ENCODE measurements at places on chromosomes 13 and 19.
A peak's percentile ranks its signal among the peaks of the same experiment; 100 is the strongest.

GRCh38 chr13:32877491-32877890, 138.7 kb upstream of the KL start:
- no peak for DNase-seq

GRCh38 chr19:11421371-11422098, 2.4 kb upstream of the RGL3 start:
- DNase-seq: peak; percentile 70

DNA sequence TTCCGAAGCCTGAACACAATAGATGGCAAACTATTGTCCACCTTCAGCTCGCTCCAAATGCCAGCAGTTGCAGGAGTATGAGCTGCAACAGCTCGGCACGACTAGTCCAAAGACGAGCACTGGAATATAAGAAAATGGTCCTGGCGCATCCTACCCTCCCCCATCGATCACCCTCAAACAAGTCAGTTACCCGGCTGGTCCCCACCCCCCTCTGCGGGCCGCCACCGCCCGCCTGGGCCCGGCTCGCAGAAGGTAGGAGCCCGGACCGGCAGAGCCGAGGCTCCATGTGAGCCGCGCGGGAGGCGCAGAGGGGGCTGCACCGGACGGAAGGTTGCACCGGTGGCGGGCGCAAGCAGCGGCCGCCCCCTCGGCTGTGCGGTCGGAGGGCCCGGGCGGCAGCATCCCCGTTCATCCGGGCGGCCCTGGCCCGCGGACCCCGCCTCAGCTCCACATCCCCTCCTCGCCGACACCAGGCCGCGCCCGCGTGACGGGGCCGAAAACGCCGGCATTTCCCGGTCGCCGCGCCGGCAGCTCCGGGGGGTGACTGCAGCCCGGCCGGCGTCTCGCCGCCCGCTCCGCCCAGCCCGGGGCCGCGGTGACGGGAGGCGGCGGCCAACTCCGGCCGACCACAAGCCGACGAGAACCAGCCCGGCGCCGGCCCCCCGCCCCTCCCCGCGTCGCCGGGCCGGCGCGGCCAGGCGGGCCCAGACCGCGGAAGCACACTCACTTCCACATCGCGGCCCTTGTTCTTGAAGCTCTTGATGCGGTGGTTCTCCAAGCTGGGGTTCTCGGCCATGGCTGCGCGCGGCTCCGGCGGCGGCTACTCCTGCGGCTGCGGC, 552 bp downstream of the KPNA3 start:
- DNase-seq: peak; percentile 37

DNA sequence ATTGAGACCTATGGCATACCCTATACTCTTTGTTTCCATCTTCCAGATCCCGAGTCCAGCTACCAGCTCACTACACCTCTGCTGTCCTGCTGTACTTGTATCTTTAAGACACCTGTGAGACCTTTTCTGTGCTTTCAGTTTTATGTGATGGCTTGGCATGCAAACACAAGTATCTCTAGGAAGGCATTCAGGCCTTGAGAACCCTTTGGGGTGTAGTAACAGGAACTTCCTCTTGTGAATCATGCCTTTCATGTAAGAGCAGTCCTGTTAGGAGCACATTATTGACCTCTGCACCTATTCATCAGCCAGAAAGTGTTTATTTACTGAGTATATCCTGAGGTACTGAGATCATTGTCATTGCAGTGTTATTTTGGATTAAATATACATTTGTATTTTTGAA, 87.0 kb upstream of the HTR2A start:
- DNase-seq: no peak

DNA sequence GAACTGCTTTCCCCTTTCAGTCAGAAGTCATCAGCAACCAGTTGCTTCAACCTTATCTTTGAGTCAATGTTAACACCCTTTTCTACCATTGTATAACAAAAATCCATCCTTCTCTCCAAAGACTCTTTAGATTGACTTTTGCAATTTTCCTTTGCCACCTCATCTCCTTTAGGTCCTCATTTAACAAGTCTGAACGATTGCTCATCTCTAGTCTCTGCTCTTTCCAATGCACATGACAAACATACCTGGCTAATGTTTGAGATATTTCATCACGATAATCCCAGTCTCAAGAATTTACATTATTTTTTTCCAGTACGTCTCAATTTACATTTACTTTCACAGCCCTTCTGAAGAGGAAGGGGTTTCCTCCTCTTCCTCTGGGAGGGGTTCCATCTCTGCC, 127.5 kb downstream of the KLF12 start:
- DNase-seq: no peak

- DNase-seq: no peak
Measured at GRCh38 chr13:54124700-54125099, 1096.1 kb downstream of the OLFM4 start.
